H1 (cell line): ENCODE measurements at places on chromosomes 3 and 15. TPM values are rescaled to one million over a fixed set of nuclear protein-coding genes. Genes with fewer than 3 reads are reported as not detected.

Gene XCR1
- 0.19 and 0.53 TPM in 2 replicates for polyA plus RNA-seq

Gene CRBN
- 9.8 and 13.4 TPM in 2 replicates for polyA plus RNA-seq

Gene MEX3B
- polyA plus RNA-seq, result 8.0 and 13.6 TPM in 2 replicates

Gene IMPG2
- 0.02 and 0.03 TPM in 2 replicates for polyA plus RNA-seq

Gene RASL12
- polyA plus RNA-seq, result 9.5 and 16.7 TPM in 2 replicates

Gene RTP1
- polyA plus RNA-seq, result 2.1 and 2.9 TPM in 2 replicates

Gene COL6A5
- polyA plus RNA-seq, result 0.05 TPM in 1 of 2 replicates, not detected in the other

Gene CEMIP
- 0.11 and 0.16 TPM in 2 replicates for polyA plus RNA-seq

Gene ZPLD1
- polyA plus RNA-seq, result not detected in 2 replicates

Gene SNTN
- not detected in 2 replicates for polyA plus RNA-seq

Gene KLHL6
- 0.05 and 0.08 TPM in 2 replicates for polyA plus RNA-seq

Gene TMC3
- polyA plus RNA-seq, result not detected in 2 replicates

Gene STRC
- polyA plus RNA-seq, result 0.41 and 0.57 TPM in 2 replicates

Gene ADAMTSL3
- 0.35 TPM in 2 replicates for polyA plus RNA-seq

Gene TJP1
- 32.2 and 46.3 TPM in 2 replicates for polyA plus RNA-seq

GRCh38 chr15:94532226-94532625, 300.9 kb downstream of the MCTP2 start:
- H3K27ac ChIP-seq, result no peak overlapping the region
- no peaks in the 10 kb centered on the region for H3K27me3 ChIP-seq
- no peak overlapping the region for H3K4me3 ChIP-seq
- DNase-seq, result no peak

DNA sequence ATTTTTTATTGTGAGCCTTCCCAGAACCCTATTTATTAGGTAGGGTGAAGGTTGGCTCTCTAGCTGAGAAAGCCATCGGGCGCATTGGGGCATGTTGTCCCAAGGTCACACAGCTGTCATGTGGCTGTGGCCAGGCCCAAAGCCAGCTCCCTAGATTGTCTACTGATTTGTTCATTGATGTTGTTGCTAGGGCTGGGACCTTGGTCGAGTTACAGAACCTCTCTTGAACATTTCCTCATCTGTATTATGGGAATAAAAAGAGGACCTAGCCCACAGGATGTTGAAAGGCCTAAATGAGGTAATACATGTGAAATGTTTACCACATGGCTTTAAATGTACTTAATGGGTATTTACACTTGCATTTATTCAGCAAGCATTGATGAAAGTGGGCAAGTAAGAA, 252.5 kb downstream of the SUCLG2 start:
- no peaks in the 10 kb centered on the region for H3K36me3 ChIP-seq
- no peak overlapping the region for H3K27ac ChIP-seq
- no peak for DNase-seq

DNA sequence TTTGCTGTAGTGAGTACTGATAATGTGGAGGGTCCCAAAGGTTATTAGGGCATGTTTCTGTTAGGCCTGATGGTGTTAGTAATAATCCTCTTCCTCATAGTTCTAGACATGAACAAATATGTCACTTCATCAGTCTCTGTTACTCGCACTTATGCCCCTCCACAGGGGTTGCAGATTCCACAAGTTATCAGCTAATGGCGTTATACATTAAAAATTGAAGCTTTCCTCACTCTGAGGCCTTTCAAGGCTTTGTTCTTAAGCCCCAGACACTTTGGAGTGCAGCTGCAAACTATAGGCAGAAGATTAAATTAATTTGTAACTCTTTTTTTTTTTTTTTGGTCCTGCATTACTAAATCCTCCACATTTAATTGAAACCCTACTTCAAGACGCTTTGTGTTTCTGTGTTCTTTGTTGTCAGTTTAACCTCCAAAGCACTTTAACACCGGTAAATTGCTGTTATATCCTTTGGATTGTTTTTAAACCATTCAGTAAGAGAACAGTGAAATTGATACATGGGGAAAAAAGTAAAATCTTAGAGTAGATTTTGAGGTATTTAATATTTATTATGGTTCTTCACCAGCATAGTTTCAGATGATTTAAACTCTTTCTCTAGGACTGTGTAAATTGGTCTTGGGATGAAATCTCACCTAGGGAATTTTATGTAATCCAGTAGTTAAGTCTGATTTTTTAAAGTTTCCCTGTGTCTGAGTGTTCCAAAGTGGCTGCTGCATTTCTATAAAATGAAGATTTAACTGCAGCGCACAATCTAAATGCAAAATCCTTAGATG, 103.1 kb upstream of the SKOR1 start:
- DNase-seq, result no peak
- no peaks in the 10 kb centered on the region for H3K27me3 ChIP-seq
- no peak overlapping the region for H3K4me3 ChIP-seq
- H3K27ac ChIP-seq, result no peak overlapping the region
- no peaks in the 10 kb centered on the region for H3K36me3 ChIP-seq

GRCh38 chr3:195466251-195466650, 23.4 kb upstream of the ACAP2 start:
- no peak overlapping the region for H3K27ac ChIP-seq
- DNase-seq, result no peak
- H3K4me1 ChIP-seq, result no peaks in the 10 kb centered on the region
- H3K27me3 ChIP-seq, result no peaks in the 10 kb centered on the region

GRCh38 chr3:141382571-141382970, 14.3 kb downstream of the ZBTB38 start:
- H3K36me3 ChIP-seq, result no peaks in the 10 kb centered on the region
- no peak for DNase-seq
- H3K27me3 ChIP-seq, result no peaks in the 10 kb centered on the region
- H3K4me3 ChIP-seq, result no peak overlapping the region

DNA sequence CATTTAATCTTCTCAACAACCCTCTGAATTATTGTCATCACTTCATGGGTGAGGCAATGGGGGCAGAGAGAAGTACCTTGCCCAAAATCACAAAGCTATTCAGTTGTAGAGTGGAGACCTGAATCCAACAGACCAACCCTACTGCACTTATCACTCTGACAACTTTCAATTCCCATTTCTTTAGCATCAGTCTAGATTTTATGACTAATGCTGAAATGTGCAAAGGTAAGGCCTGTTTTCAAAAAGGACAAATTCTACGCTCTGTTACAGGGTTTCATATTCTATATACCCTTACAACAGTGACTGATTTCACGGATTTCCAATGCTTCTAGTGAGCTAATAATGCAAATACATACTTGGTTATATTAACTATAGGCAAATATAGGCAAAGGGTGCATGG, 286.0 kb downstream of the ADAMTS17 start:
- no peaks in the 10 kb centered on the region for H3K36me3 ChIP-seq
- no peaks in the 10 kb centered on the region for H3K4me1 ChIP-seq
- H3K27ac ChIP-seq, result no peak overlapping the region
- H3K27me3 ChIP-seq, result no peaks in the 10 kb centered on the region

DNA sequence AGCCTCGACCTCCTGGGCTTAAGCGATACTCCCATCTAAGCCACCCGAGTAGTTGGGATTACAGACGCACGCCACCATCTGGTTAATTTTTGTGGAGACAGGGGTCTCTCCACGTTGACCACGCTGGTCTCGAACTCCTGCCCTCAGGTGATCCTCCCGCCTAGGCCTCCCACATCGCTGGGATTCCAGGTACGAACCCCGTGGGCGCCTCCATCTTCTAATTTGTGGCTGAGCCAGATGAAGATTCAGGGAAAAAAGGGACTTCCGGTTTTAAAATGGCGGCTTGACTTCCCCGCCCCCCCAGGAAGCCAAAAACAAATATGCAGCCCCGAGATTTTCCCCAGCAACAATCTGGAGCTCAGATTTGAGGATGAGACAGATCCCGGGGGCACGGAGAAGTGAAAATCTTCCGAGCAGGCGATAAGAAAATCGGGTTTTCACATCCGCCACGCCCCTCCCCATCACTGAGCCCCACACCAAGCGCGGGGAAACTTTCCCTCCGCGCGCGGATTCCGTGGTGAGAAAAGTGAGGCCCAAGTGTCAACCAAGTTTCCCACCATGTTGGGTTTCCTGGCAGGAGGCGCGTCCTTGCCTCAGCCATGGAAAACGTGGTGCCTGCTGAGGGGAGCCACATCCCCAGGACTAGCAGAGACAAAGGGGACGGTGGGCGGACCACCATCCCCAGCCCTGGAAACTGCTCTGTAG, 15.4 kb downstream of the CHST14 start:
- H3K4me1 ChIP-seq, result no peaks in the 10 kb centered on the region; the same call in 1 of the 2 replicates
- no peaks in the 10 kb centered on the region for H3K27me3 ChIP-seq
- no peak overlapping the region for H3K4me3 ChIP-seq
- H3K27ac ChIP-seq, result no peak overlapping the region
- no peak for DNase-seq

GRCh38 chr3:188233320-188233719, 79.4 kb downstream of the LPP start:
- no peak for DNase-seq
- H3K4me1 ChIP-seq, result no peaks in the 10 kb centered on the region
- H3K27me3 ChIP-seq, result no peaks in the 10 kb centered on the region
- H3K36me3 ChIP-seq, result no peaks in the 10 kb centered on the region

DNA sequence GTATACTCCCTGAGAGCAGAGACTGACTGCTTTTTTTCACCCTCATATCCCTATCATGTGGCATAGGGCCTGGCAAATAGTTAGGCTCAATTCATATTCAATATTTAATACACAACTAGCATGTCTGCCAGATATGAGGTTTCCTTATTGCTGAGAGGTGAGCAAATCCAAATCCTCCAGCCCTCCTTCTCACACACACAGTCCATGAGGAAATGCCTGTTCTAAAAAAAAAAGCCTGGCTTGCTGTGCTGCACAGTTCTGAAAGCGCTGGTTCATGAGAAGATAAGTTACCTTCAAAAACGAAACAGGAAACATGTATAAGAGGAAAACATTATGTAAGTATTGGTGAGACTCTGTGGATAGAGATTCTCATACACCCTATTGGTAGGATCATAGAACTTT, 15.5 kb upstream of the ACAP2 start:
- no peak for DNase-seq
- H3K27ac ChIP-seq, result no peak overlapping the region
- H3K27me3 ChIP-seq, result no peaks in the 10 kb centered on the region
- H3K36me3 ChIP-seq, result no peaks in the 10 kb centered on the region
- no peaks in the 10 kb centered on the region for H3K4me1 ChIP-seq
- no peak overlapping the region for H3K4me3 ChIP-seq

- no peak overlapping the region for H3K27ac ChIP-seq
- no peak overlapping the region for H3K4me3 ChIP-seq
- no peaks in the 10 kb centered on the region for H3K4me1 ChIP-seq
- no peaks in the 10 kb centered on the region for H3K27me3 ChIP-seq
Observed at GRCh38 chr3:158460926-158461325, 110.1 kb upstream of the MLF1 start.

GRCh38 chr15:26126819-26127387, 263.8 kb upstream of the ATP10A start:
- no peaks in the 10 kb centered on the region for H3K27me3 ChIP-seq
- H3K27ac ChIP-seq, result no peak overlapping the region
- H3K4me1 ChIP-seq, result no peaks in the 10 kb centered on the region; the same call in 1 of the 2 replicates
- no peak for DNase-seq
- no peaks in the 10 kb centered on the region for H3K36me3 ChIP-seq
- no peak overlapping the region for H3K4me3 ChIP-seq

DNA sequence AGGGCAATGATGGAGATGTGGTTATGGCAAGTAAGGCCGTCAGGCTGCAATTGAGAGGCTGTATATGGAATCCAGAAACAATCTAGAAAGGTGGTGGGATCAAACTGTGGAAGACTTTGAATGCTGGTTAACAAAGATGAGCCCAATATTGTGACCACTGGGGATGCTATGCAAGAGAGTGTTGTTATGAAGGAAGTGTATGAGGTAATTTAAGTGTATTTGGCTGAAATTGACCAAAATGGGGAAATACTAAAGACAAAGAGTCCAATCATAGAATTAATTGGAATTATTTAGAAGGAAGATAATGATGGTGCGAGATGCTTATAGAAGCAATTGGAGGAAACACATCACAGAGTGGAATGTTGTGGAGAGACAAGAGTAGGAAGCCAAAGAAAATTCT, 24.5 kb downstream of the BTLA start:
- no peak overlapping the region for H3K4me3 ChIP-seq
- H3K4me1 ChIP-seq, result no peaks in the 10 kb centered on the region
- no peaks in the 10 kb centered on the region for H3K27me3 ChIP-seq
- H3K27ac ChIP-seq, result no peak overlapping the region
- no peak for DNase-seq

- H3K27ac ChIP-seq, result no peak overlapping the region
- no peaks in the 10 kb centered on the region for H3K36me3 ChIP-seq
- H3K27me3 ChIP-seq, result no peaks in the 10 kb centered on the region
- no peak overlapping the region for H3K4me3 ChIP-seq
- DNase-seq, result no peak
- H3K4me1 ChIP-seq, result peaks cover 10% of the 10 kb centered on the region
Observed at GRCh38 chr3:156461889-156462288, 93.0 kb downstream of the SSR3 start.

GRCh38 chr3:177491296-177492032, 294.2 kb upstream of the TBL1XR1 start:
- no peaks in the 10 kb centered on the region for H3K36me3 ChIP-seq
- no peak overlapping the region for H3K27ac ChIP-seq
- no peaks in the 10 kb centered on the region for H3K27me3 ChIP-seq
- no peak for DNase-seq
- H3K4me1 ChIP-seq, result no peaks in the 10 kb centered on the region

GRCh38 chr3:31531452-31531991, 1.2 kb upstream of the STT3B start:
- no peaks in the 10 kb centered on the region for H3K4me1 ChIP-seq
- no peak for DNase-seq
- peak overlapping the region; percentile 97 for H3K27ac ChIP-seq
- no peaks in the 10 kb centered on the region for H3K27me3 ChIP-seq
- peak overlapping the region; percentile 70 for H3K4me3 ChIP-seq

DNA sequence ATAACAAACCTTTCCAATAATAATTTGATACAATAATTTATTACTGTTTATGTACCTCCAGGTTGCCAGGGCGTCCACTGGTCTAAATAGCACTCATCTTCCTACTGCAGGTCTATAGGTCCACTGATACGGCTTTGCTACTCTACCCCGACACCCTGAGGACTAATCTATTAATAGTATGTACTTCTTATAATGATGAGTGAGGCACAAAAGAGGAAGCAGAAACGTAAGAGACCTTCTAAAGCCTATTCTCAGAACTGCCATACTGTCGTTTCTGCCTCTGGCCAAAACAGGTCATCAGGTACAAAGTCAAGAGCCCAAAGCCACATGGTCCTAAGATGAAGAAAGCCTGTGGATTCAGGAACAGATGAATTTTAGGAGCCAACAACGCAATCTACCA, 163.2 kb upstream of the GRM7 start:
- DNase-seq, result no peak
- no peaks in the 10 kb centered on the region for H3K36me3 ChIP-seq
- H3K27me3 ChIP-seq, result no peaks in the 10 kb centered on the region
- no peak overlapping the region for H3K4me3 ChIP-seq
- H3K4me1 ChIP-seq, result no peaks in the 10 kb centered on the region
- no peak overlapping the region for H3K27ac ChIP-seq

- DNase-seq, result no peak
- no peaks in the 10 kb centered on the region for H3K4me1 ChIP-seq
- H3K4me3 ChIP-seq, result no peak overlapping the region
- no peak overlapping the region for H3K27ac ChIP-seq
Observed at GRCh38 chr3:148642214-148642613, 55.5 kb upstream of the AGTR1 start.

DNA sequence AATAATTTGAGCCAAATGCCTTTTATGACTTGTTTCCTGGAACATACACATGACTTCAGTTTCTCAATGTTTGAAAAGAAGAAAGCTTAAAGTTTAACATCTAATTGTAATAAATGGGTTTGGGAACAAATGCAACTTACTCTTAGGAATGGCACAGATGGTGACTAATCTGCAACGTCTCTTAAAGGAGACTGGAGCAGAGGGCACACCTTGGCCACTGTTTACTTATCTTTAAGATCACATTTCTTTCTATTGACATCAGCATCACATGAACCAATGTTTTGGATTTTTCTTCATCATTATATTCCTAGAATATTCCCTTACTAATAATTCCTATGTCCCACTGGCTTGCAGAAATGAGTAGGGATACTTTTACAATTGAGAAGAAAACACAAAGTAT, 229.5 kb downstream of the CHL1 start:
- H3K36me3 ChIP-seq, result no peaks in the 10 kb centered on the region
- no peak overlapping the region for H3K4me3 ChIP-seq
- peaks cover 3% of the 10 kb centered on the region for H3K27me3 ChIP-seq
- no peak overlapping the region for H3K27ac ChIP-seq
